ENCODE measurements at places on chromosomes 12 and 14.
A peak's percentile ranks its signal among the peaks of the same experiment; 100 is the strongest.

GRCh38 chr14:22438742-22439141, 150.3 kb downstream of the DAD1 start:
- no peak for DNase-seq

GRCh38 chr12:62436164-62436503, 30.5 kb upstream of the MON2 start:
- no peak for DNase-seq

DNA sequence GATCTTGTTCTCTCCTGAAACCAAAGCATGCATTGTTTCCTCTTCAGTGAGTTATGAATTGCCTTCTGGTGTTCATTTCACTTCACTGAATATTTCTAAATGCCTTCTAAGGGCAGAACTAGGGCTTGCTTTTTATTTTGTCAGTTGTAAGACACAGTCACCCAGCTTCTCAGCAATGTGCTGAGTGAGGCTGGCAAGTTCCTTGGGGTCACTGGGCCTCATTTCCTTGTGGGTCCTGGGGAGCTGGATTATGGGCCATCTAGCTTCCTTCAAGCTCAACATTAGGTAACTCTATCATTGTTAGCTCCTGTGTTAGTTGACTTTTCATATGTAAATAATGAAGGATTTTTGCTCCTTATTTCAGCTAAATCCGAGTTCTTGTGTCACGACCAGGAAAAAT, 13.8 kb downstream of the ASCL4 start:
- DNase-seq = no peak

GRCh38 chr14:89304972-89305703, 111.9 kb downstream of the FOXN3 start:
- DNase-seq = no peak

- no peak for DNase-seq
Measured at GRCh38 chr14:94673781-94674231, 61.6 kb downstream of the SERPINA3 start.

- no peak for DNase-seq
Measured at GRCh38 chr12:127642208-127642607, 624.8 kb upstream of the TMEM132C start.

DNA sequence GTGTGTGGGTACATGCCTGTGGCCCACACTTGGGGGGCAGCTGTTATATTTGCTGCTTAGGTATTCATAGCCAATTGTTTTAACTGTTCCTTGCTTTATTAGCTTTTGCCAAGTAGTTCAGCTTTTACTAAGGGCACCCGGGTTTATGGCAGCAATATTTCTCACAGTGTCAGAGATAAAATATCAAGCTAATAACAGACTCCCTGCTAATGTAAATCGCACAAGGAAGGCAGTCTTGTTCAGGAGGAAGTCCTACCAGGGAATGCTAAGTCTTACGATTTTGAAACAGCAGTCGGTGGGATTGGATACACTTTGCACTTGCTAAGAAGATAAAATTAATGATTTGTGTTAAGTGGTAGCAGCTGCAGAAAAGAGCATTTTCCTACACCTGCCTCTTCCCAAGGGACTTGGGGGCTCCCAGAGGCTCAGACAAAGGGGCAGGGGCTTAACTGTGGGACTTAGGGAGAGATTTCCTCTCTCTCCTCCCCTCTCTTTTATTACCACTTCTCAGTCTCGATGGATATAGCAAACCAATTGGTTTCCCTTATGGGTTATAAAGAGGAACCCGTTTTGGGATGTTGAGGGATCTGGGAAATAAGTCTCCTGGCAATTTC, 175.1 kb downstream of the NRXN3 start:
- DNase-seq = no peak

DNA sequence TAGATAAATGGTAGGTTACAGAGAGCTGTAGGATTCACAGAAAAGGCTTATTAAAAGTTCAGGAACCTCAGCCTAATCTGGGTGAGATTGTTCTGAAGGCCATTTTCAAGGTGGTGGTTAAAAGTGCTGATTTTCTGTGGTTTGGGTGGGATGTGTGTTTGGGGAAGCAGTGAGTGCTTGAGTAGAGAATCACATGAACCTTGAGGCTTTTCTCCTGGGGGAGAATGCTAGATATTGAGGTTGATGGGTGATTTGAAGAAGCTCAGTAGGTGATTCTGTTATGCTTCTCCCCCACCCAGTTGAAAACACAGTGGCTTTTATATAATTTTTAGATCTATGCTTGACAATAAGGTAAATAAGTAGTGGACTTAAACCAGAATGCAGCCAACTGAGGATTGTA, 420.9 kb downstream of the PCNX1 start:
- no peak for DNase-seq

DNA sequence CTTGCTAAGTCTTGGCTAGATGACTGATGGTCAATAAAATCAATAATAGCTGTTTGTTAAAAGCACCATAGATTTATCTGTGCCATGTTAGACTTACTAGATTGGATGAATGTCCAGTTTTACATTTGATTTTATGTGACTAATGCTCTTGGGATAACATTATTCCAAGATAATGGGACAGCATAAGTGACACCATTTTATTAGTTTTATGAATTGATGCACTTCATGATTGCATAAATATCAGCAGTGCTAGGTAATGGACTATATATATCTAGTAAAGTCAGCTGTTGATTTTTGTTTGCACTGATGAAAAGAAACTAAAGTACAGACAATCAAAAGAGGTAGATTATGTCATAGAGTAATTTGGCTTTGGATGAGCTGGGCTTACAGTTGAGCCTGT, 10.4 kb downstream of the TRIM9 start:
- no peak for DNase-seq

DNA sequence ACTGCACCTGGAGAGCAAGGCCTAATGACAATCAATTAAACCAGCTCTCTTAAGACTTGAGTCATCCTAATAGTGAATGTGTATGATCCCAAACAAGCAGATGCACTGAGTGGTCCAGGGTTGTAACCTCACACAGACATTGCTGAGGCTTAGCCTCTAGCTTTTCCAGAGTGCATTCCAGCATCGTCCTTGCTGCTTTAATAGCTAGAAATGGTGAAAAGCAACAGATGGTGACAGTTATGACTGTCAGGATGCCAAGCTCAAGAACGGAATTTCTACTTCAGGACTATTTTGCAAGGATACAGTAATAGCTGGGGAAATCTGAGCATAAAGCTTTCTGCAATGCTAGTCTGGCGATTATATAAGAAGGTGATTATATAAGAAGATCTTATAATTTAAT, 34.6 kb downstream of the PTPRR start:
- DNase-seq = no peak

- DNase-seq = no peak
Measured at GRCh38 chr12:41968599-41968998, 176.1 kb downstream of the GXYLT1 start.

DNA sequence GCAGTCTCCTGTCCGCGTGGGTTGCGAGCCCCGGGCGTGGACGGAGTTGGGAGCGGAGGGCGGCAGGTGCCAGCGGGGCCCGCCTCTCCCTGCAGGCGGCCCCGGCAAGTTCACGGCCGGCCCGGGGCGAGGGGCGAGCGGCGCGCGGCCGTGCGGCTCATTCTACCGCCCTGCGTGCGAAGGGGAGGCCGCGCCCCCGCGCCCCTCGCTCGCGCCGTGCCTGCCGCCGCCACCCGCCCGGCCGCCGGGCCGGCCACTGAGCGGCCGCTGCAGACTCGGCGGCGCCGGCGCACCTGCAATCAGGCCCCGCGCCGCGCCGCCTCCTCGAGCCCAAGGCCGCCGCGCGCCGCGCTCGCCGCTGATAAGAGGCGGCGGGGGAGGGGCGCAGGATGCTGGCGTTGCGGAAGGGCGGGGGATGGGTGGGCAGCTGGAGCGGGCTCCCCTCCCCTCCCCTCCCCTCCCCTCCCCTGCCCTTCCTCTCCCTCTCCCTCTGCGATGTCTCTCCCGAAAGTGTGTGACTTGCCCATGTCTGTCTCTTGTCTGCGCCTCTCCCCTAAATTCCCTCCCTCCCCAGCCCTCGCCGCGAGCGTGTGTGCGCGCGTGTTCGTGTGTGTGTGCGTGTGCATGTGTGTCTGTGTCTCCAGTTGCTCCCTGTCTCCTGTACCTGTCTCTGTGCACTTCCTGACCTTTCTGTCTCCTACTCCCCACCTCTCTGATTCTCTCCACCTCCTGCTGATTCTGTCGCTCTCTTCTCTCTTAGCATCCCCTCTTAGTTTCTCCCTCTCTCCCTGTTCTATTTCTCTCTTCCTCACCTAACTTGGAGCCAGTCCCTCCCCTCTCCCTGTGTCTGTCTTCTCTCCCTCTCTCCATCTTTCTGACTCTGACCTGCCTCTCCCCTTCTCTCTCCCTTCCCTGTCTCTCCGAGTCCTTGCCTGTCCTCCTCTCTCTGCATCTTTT, 768.1 kb upstream of the TBX3 start:
- DNase-seq = no peak

DNA sequence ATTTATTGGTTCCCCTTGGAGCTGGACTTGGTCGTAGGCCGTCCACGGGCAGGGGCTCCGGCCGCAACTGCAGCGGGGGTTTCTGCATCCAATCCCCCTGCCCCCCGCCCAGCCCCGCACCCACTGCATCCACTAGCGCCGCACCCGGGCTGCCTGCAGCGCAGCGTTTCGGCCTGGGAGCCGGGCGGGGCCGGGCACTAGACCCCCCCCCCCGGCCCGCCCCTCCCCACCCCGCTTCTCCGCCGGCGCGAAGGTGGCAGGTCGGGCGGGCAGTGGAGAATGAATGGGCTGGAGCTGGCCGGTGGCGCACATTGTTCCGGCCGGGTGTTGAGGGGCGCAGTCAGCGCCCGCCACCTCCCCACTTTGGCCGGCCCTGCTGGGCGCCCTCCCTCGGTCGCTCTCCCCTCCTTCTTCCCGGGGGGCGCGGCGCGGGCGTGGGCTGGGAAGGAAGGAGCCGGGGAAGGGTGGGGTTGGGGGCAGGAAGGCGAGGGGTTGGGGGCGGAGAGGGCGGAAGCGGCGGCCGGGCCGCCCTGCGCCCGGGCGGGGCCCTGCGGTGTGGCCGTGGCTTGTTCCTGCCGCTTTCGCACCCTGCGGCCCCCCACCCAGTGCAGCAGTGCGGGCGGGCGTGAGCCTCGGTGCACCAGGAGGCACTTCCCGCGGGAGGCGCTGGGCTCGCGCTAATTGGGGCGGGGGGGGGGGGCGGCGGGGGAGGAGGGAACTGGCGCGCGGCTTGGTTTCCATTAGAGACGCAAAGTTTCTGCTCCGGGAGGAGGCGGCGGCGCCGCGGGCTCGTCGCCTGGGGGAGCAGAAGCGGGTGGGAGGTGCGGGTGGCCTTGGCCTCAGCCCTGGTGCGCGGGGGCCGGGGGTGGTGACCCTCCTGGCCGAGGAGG, 841 bp downstream of the CALM1 start:
- peak; percentile 37 for DNase-seq

DNA sequence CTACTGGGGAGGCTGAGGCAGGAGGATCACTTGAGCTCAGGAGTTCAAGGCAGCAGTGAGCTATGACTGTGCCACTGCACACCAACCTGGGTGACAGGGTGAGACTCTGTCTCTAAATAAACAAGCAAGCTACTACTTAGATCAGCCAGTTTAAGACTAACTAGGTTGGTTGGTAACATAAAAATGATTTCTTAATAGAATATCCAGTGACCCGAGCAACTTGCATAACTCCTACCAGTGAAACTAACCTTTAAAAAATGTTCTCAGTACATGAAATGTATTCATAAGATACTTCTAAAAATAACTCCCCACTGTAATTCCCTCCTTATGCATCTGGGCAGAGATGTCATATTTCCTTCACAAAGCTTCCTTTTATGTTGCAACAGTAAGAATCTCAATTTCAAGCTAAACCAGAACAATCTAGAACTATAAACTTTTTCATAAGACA, 15.9 kb downstream of the TAOK3 start:
- no peak for DNase-seq

DNA sequence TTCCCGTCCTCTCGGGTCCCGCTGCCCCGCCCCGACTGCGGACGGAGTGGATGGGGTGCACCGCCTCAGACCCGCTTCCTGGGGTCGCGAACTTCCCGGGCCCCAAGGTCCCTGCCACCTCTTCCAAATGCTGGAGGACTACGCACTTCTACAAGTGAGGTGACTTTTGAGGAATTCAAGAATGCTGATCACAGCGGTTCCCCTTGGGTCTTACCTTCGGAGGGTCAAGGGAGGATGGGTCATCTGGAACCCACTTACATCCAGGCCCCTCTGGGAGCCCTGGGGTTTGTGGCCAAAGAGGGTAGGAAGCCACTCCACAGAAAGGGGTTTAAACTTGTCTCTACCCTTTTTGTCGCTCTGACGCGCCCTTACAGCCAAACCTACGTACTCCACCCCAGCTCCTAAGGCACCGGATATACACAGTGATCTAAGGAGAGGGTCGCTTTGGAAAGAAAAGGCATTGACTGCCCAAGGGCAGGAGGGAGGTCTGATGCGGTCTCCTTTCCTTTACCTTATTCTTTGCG, 532 bp upstream of the PRKD1 start:
- DNase-seq = no peak

Data from stimulated activated CD4-positive, alpha-beta T cell treated with anti-CD3 and anti-CD28 coated beads, Interleukin-12 subunit alpha, Interleukin-12 subunit beta, amount 100 ng/mL, for 24 hours (primary cell).